ENCODE measurements at places on chromosomes 7 and 10.

DNA sequence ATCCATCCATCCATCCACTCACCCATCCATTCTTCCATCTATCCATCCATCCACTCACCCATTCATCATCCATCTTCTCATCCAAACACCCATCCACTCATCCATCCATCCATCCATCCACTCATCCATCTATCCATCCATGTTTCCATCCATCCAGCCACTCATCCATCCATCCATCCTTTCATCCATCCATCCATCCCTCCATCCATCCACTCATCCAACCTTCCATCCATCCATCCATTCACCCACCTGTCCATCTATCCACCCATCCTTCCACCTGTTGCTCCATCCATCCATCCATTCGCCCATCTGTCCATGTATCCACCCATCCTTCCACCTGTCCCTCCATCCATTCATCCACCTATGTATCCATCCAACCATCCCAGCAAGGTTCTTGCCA, 378.4 kb upstream of the PFKP start:
- no peak for DNase-seq

DNA sequence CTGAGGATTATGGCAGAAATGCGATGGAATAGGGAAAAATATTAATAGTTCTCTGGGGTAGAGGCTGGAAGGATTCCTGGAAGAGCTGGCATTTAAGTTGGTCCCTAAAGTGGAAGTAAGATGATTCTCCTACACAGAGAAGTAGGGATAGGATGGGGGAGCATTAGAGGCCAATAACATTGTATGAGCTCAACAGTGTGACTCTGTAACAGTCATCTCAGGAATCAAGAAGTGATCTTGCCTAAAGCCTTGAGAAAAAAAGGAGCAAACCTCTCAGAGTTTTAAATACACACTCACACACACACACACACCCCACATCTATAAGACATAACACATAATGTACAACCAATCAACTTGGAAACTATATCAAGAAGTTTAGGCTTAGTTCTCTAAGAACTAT, 117.7 kb upstream of the CDK1 start:
- no peak for DNase-seq

- no peak for DNase-seq
Measured at GRCh38 chr10:6522230-6522629, 57.8 kb downstream of the PRKCQ start.

DNA sequence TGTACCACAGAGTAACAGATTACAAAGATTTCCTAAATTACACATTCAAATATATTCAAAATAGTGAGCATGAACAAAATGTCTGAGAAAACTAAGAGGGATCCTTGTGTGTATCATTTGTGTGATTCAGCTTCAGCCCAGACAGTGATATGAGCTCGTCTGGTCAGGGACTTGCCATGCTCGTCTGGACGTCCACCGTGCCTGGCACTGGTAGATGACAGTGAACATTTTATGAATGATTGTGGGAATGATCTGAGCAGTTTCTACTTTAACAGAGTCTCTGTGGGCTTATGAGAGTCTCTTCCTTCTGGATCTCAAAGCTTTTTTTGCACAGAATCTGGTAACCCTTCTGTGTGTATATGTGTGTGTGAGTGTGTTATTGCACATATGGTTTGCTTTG, 34.2 kb upstream of the ANKRD2 start:
- no peak for DNase-seq

- DNase-seq: peak; percentile 38
Measured at GRCh38 chr10:97210543-97210960, 24.8 kb upstream of the SLIT1 start.

GRCh38 chr10:17265468-17265867, 37.4 kb downstream of the VIM start:
- no peak for DNase-seq

GRCh38 chr10:112160834-112161233, 22.7 kb downstream of the GPAM start:
- no peak for DNase-seq

GRCh38 chr10:24814568-24815313, 91.1 kb upstream of the ARHGAP21 start:
- no peak for DNase-seq

DNA sequence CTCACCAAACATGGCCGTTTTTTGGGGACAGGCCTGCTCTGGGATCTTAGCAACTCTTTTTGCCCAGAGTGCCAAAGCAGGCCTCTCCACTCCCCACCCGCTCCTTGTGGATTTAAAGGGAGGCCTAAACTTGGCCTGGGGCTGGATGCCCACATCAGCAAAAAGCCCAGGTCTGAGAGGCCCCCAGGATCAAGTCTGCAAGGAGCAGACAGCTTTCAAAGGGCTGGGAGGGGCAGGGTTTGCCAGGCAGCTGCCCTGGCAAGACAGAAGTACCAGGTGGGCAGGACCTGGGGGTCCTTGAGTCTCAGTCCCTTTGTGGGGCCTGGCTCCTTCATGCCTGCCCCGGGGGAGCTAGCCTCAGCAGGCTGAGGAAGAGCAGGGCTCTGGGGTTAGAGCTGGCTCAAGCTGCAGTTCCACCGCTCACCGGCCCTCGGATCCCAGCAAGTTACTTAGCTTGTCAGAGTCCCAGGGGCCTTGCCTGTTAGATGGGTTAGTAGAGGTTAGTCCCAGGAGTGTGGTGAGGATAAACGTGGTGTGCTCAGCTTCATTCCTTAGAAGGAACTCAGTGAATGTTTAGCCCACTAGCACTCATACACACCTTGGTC, 56.2 kb downstream of the ARHGAP22 start:
- DNase-seq: no peak
